Cardiac septum (tissue), 1 donor: ENCODE measurements at places on chromosomes 3 and 15.

DNA sequence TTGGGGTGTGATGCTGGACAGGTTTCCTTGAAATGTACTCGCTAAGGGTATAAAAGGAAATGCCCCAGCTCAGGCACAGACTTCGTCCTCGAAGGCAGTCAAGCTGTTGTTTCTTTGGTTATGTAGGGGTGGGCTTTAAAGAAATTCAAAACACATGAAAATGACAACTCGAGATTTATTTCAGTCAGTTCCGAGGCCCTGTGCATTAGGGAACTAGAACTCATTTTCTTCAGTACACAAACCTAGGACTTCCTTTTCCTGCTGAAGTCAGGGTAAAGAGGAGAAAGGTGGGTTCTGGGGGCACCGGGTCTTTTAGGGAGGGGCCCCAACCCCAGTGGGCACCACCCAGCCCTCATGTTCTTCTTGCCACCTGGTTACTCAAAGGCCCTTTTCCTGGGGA is 7.7 kb downstream of the CCR9 start:
- DNase-seq: no peak

GRCh38 chr3:22988566-22988965 is 214.6 kb upstream of the UBE2E2 start:
- DNase-seq: no peak

- no peak for DNase-seq
These were observed 55.0 kb downstream of the ATP2C1 start for GRCh38 chr3:130948929-130949328.

DNA sequence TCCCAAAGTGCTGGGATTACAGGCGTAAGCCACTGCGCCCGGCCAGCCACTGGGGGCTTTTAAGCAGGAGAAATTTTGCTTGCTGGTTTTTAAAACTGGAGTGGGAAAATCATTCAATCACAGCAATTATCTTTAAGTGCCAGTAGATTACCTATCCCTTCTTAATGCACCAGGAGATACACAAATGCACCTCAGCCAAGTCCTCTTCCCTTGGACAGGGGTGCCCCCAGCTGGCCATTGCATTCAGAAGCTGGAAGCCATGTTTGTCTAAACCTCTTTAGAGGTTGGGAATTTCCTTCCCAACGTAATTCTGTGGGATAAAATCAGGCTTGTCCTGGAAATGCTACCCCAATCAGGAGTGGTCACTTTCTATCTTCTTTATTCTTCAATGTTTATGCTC is 26.6 kb downstream of the MIX23 start:
- no peak for DNase-seq

DNA sequence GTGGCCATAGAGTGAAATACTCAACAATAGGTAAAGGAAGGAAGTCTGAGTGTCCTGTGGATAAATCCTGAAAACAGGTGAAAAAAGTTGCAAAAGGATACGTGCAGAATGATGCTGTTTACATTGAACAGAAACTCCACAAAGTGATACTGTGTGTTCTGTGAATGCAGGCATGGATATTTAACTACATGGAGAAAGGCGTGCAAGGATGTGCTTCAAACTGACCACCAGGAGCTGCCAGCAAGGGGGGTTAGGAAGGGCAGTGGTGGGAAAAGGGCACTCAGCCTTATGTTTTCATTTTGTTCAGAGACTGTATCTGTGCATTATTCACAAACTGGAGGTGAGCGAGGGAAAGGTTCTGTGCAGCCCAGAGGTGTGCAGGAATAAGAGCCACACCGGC is 47.4 kb downstream of the DNAJB8 start:
- DNase-seq: no peak

GRCh38 chr15:85639752-85640381 is 154.9 kb downstream of the KLHL25 start:
- DNase-seq: no peak

DNA sequence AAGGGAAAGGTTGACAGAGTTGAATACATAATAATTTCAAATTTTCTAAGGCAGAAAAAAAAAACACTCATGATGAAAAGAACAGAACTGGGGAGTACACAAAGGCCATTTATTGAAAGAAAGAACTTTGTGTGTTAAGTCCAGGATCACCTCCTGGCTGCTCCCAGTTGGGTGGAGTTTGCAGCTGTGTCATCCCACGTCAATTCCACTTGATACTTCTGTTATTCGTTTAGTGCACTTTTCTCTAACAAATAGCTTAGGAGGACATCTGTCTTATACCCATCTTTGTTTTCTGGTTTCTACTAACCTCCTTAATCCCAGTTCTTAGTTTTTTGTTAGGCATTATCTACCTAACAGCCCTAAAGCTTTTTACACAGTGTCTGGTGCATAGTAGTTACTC is 44.7 kb downstream of the SGO1 start:
- no peak for DNase-seq
